ENCODE measurements at places on chromosomes 5 and 9. TPM values are rescaled to one million over a fixed set of nuclear protein-coding genes. Genes with fewer than 3 reads are reported as not detected.

The RARS1 gene
- 175 TPM for total RNA-seq

The DPYSL3 gene
- total RNA-seq = 66.9 TPM

The C8G gene
- total RNA-seq = not detected

The KIF24 gene
- 5.1 TPM for total RNA-seq

The SLC23A1 gene
- not detected for total RNA-seq

The STPG3 gene
- total RNA-seq = not detected

The CENPH gene
- total RNA-seq = 58.3 TPM

The ADGRD2 gene
- not detected for total RNA-seq

The OLFM1 gene
- not detected for total RNA-seq

The HTR1A gene
- not detected for total RNA-seq

The HMGCS1 gene
- total RNA-seq = 17.6 TPM

The CLTA gene
- total RNA-seq = 418 TPM

The KCTD16 gene
- total RNA-seq = 0.11 TPM

The ZBED3 gene
- 0.19 TPM for total RNA-seq

DNA sequence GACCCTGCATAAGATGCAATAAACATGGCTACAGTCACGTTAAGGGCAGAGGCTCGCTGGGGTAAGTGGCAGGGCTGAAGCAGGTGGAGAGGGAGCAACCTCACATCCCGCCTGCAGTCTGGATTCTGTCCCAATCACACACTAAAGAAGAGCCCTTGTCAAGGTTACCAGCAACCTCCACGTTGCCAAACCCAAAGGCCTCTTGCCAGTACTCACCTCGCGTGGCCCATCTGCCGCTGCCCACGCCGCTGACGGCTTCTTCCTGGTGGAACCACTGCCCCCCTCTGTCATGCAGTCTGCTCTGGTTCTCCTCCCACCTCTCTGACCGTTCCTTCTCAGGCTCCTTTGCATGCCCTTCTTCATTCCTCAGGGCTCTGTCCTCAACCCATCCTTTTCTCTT, 8.8 kb downstream of the AQP7 start:
- no peak for DNase-seq

- no peak for DNase-seq
Observed at GRCh38 chr5:14251733-14252132, 108.6 kb downstream of the TRIO start.

DNA sequence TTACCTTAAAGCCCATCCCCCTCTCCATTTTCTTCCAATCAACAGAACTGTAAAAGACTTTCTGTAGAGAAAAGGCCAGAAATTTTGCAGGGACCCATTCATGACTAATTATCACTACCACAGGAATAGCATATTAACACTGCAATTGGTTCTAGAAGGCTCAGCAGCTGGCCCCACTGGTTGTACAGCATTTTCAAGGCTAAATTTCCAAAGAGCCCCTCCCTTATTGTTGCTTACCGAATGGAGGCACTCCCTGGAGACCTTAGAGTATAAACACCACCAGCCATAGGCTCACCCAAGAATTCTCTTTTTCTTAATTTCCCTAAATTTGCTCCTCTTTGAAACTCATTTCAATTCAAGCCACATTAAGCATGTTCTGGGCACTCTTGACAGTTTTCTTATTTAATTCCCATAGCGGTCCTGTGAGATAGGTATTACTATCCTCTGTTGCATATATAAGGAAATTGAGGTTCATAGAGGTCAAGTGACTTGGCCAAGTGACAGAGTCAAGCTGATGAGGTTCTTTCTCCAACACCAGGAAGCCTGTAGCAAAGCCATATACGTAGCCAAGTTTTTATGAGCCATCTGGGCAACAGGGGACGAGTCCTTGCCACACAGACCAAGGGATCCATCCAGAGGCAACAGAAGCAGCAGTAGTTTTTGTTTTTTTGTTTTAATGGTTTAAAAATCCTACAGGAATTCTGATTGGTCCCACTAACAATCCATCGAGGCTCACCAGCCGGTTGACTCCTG, 83.9 kb upstream of the NR5A1 start:
- DNase-seq = no peak

- peak; percentile 62 for DNase-seq
Observed at GRCh38 chr9:4604678-4605095, 57.4 kb upstream of the PLPP6 start.

- DNase-seq = peak; percentile 20
Observed at GRCh38 chr9:108831496-108832178, 24.1 kb downstream of the ACTL7B start.

DNA sequence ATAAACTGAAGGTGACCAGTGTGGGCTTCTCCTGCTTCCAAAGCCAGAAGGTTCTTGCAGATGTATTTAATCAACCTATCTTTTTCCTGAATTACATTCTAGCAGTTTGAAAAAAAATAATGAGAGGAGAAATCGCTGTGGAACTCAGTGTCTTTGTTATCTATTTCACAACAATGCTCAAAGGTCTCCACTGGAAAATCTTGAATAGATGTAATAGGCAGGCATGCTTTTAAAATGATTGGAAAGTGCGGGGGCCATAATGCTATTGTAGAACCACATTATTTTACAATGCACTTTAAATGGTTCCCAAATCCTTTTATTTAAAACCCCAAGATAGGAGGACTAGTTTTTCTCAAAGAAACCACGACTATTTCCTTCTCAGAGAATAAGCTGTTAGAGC, 23.3 kb downstream of the ENC1 start:
- no peak for DNase-seq

DNA sequence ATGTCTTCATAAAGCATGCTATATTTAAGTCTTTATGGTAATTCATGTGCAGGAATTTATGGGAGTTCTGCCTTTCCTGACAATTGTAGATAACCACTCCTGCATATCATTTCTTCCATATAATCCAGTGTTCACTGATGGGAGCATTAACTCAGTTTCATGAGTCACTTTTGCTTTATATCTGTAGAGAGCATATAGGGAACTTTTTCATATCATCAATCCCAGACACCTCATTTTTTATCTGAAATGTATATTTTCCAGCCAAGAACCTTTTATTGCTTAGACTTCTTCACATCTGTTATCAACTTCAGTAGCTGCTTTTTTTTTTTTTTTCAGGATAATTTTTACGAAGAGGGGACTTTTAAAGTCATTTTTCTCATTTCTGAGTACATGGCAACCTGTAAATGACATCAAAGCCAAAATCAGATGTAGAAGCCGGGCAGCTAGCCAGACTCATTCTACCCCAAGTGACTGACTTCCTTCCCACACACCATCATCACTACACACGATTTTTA, 41.1 kb downstream of the NFX1 start:
- DNase-seq = no peak

DNA sequence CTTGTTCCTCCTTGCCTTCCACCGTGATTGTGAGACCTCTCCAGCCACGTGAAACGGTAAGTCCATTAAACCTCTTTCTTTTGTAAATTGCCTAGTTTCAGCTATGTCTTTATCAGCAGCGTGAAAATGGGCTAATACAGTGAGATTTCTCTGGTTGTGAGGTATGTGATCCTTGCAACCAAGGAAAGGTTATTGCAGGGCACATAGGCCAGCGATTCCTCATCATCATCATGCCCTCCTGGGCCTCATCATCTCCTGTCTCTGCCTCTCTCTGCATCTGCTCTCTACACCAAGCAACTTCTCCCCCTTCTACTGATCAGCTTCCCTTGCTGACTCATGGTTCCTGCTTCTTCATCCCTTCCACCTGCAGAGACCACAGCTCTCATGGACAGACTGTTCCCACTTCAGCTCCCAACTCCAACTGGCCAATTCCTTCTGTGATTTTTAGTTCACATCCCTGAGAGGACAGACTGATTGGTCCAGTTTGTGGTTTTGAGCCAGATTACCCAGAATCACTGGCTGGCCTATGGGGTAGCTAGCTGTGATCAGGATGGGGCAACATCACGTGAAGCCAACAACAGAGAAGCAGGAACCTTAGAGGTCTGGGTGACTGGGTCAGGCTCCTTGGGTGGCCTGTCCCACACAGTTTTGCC, 53.1 kb downstream of the LIX1 start:
- peak; percentile 47 for DNase-seq

- no peak for DNase-seq
Observed at GRCh38 chr5:71894091-71894490, 175.0 kb downstream of the CARTPT start.

DNA sequence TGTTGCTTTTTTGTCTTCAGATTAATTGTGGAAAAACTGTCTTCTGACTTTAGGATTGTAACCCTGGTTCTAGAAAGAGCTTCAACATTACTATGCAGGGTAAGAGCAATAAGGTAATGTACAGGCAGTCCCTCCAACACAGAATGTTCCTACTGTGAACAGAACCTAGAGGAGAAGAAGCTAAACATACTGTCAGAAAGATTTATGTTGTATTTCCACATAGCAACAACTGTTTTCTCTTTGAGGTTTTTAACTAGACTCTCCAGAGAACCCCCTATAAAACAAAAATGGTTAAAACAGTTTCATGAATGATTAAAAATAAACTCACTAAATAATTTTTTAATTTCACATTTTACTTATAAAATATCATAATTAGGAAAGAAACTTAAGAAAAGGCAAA, 64.3 kb upstream of the NAA35 start:
- DNase-seq = peak; percentile 13

- DNase-seq = no peak
Observed at GRCh38 chr9:110013064-110013463, 194.9 kb downstream of the C9orf152 start.

GRCh38 chr9:24071091-24071490, 245.1 kb upstream of the ELAVL2 start:
- no peak for DNase-seq

DNA sequence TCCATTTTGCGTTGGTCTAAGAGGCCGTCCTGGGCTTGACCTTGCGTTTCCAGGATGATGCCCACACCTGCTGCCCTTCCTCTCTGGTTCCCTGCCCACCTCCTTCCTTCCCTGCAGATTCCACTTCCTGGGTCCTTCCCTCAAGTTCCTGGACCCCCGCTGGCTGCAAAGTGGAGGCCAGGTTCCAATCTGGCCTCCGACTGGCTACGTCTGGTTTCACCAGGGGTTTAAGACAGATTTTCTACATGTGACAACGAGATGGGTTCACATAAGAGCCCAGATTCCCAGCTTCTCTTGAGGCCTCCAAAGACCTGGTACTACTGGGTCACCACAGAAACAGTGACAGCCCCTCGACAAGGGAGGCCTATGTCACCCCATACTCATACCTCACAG, 2.1 kb downstream of the MGAT4B start:
- no peak for DNase-seq

GRCh38 chr9:92097997-92098482, 17.2 kb downstream of the SPTLC1 start:
- DNase-seq = no peak

DNA sequence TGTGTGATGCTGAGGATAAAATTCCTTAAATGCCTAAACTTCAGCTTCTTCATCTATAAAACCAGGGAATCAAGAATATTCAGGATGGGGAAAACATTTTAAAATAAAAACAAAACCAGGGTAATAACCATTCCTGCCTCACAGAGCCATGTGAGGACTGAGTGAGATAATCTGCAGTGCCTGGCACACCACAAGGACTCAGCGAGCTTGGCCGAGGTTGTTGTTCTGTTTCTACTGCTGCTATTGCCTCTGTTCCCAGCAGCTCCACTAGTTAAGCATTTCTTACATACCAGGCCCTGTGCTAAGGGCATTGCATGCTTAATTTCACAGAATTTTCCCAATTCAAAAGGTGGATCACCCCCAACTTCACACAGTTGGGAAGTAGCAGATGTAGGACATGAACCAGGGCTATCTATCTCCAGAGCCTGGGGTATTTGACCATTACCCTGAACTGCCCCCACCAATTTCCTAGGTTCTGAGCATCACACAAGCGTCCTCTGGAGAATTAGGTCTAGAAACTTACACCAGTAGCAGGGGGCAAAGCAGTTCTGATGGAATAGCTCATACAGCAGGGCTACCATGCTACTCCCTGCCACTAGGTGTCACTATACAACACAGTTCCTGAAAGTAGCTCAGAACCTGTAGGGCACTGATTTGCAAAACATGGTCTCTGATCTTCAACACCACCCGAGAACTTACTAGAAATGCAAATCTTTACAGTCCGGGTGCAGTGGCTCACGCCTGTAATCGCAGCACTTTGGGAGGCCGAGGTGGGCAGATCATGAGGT, 74.3 kb downstream of the LRSAM1 start:
- DNase-seq = peak; percentile 69

DNA sequence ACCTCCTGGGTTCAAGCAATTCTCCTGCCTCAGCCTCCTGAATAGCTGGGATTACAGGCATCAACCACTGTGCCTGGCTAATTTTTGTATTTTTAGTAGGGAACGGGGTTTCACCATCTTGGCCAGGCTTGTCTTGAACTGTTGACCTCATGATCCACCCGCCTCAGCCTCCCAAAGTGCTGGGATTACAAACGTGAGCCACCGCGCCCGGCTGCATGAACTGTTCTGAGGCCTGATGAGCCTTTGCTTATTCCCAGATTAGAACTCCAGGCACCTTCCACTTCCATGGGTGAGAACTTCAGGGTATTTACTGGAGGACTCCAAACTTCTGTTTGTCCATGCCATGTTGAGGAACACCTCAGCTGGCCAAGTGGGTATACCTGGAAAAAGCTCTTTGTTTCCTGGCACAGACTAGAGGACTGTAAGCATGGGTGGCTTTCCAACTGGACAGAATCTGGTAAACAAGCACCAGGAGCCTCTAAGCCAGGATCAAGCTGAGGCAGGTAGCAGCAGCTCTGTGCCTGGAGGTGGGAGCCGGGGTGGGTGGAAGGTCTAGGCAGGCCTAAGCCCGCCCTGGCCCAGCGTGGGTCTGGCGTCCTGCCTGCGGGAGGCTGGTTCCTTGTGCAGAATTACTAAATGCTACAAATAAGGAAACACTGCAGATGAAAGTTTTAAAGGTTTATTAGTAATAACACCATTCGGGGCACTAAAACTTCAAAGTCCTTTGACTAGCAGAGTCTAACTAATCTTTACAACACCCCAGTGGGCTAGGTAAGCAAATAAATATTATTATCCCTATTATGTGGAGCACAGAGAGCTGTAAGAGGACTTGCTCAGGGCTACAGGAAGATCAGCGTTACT, 78.4 kb downstream of the SEMA5A start:
- no peak for DNase-seq
